GM13976 (cell line): ENCODE measurements at places on chromosomes 1 and 21.

GRCh38 chr1:23751050-23751814 is 8.0 kb downstream of the ELOA start:
- peak; percentile 82 for DNase-seq

- DNase-seq, result no peak
Observed at GRCh38 chr1:226404904-226405222, 3.0 kb downstream of the PARP1 start.

GRCh38 chr1:169371404-169371803 is 3.4 kb downstream of the BLZF1 start:
- no peak for DNase-seq

- no peak for DNase-seq
Observed at GRCh38 chr1:202131956-202132821, 9.5 kb downstream of the GPR37L1 start.

- DNase-seq, result no peak
Observed at GRCh38 chr1:26096471-26096870, 15.2 kb upstream of the PDIK1L start.

DNA sequence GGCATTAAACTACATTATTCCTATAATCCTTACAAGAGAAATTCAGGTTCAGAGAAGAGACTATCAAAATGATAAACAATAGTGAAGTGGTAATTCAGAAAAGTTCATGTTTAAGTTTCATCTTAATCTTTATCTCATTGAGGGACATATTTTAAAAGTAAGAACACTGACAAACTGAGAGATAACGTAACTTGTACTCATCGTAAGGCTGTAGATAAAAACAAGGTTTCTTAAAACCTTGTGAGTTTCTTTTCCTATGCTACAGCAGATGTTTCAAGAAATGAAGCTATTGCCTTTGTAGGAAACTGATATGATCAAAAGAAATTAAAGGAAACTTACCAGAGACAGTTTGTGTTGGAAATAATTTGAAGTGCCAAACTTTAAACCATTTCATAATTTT is 65.0 kb downstream of the RERE start:
- no peak for DNase-seq

- no peak for DNase-seq
Observed at GRCh38 chr1:21587602-21587953, 78.4 kb downstream of the ALPL start.

GRCh38 chr1:40592107-40592803 is 60.8 kb downstream of the ZNF684 start:
- no peak for DNase-seq

- DNase-seq, result no peak
Observed at GRCh38 chr1:20530901-20531300, 21.5 kb upstream of the FAM43B start.

- DNase-seq, result peak; percentile 37
Observed at GRCh38 chr1:233459470-233459945, 132.0 kb downstream of the MAP3K21 start.

DNA sequence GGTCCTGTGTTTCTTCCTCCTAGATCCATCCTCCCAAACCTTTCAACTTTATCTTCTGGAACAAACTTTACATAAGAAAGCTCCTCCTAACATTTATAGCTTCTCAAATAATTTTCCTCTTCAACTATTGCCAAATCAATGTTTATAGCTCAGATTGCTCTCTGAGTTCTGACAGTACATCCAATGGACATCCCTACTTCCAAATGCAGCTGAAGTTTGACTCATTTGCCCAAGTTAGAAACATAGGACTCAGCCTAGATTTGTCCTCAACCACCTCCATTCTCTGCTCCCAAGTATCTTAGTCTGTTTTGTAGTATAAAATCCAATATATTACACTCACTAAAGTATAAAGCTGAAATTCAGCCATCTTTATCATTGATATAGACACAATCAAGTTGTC is 62.6 kb downstream of the ALG14 start:
- DNase-seq, result no peak

DNA sequence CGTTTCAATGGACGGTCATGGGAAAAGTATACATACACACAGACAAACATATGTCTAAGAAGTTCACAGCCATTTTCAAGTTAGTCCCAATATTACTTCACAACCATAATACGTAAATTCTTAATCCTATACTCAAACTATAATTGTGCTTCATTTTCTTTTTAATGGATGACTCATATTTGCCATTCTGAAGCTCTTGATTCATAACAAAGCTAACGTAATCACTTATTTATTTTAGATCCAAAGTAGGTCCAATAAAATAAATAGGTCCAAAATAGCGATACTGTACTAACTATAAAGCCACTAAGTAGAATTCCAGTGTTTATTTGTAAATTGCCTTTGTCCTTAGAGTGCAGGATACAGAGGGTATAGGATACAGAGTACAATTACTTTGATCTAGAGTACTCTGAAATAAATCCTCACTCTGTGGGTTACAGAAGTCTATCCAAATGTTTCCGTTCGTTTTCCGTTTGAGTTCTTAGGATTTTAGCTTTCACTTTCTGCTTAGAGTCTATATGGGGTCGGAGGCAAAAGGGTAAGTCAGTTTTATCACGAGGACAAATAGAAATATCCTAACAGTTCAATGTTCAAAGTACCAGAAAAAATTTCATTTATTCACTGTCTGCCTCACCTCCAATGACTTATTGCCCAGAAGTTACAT is 8.8 kb upstream of the C1orf115 start:
- DNase-seq, result no peak

DNA sequence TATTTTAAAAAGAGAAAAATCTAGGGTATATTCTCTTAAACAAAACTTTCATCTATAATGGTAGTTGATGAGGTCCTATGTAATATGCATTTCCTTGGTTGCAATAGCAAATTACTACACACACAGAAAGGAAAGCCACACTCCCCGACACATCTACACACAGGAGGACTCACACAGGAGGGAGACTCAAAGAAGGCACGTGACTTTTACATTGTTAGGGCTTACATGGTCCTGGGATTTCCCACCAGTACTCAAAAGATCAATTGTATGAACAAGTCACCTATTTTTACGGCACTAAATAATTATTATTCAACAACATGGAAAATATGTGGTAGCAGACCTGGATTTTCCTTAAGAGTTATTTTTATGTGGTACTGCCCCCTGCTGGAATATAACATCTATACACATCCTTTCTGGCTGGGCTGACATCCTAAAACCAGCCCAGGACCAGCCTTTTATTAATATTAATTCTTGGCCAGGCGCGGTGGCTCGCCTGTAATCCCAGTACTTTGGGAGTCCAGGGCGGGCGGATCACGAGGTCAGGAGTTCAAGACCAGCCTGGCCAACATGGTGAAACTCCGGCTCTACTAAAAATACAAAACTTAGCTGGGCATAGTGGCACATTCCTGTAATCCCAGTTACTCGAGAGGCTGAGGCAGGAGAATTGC is 33.9 kb upstream of the LGALS8 start:
- DNase-seq, result peak; percentile 70

DNA sequence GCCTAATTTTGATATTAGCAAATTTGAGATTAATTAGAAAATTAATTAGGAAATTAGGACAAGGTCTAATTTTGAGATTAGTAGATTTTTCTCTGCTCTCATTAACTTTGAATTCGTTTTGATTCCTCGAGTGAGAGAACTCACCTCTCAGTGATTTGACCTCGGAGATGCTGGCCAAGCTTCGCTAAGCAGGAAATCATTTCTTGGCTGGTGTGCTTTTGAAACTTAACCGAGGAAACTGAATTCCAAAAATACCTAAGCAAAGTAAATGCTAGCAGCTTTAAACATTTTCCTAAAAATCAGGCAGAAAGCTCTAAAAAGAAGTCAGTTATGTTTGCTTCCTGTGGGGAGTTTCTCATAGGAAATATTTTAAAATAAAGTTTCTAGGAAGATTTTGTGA is 34.9 kb downstream of the CDC14A start:
- DNase-seq, result no peak

DNA sequence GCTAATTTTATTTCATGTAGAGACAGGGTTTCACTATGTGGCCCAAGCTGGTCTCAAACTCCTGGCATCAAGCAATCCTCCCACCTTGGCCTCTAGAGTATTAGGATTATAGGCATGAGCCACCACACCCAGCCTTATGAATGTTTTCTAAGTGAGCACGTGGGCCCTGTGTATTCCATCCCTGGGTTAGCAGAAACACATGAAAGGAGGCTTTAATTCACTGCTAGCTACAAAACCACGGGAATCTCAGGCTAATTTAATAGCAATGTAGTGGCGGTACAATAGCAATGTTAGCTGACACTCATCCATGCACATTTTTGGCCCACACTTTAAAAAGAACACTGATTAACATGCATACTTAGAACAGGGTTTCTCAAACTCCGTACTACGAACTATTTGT is 32.0 kb downstream of the VTCN1 start:
- DNase-seq, result no peak

DNA sequence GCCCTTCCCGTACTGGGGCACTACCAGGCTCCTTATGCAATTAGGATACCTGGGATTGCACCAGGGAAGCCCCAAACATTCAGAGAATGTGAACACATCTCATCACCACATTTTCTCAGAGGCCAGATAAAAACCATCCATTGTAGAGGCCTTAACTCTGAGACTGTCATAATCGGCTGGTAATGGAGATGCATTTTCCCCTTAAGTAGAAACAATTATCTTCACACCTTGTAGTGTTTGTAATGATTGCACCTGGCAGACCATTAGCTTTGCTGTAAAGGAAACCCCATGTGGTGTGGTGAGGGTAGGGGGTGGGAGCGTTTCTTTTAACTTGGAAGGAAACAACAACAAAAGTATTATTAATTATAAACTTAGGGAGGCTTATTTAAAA is 90.0 kb upstream of the TLR5 start:
- DNase-seq, result no peak

DNA sequence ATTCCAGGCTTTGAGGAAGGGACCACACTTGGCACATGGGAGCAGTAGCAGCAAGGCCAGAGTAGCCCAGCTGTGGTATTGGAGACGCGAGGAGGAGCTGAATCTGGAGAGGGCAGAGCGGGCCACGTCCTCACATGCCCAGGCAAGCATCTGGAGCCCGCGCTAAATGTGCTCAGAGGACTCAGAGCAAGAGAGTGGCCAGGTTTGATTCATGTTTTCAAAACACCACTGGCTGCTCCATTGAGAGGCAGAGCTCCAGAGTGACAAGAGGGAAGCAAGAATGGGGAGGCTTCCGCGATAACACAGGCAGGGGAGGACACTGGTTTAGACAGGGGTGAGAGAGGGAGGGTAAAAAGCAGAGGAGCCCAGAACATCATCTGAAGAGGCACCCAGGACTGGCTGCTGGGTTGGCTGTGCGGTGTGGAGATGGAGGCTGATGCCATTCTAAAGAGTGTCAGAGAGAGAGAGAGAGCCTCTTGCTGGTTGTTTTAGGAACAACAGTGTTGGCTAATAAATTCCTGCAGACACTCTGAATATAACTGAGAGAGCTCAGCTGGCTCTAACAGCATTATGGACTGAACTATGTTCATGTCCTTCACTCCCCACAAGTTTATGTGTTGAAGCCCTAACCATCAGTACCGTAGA is 32.3 kb downstream of the RCAN1 start:
- DNase-seq, result peak; percentile 68

DNA sequence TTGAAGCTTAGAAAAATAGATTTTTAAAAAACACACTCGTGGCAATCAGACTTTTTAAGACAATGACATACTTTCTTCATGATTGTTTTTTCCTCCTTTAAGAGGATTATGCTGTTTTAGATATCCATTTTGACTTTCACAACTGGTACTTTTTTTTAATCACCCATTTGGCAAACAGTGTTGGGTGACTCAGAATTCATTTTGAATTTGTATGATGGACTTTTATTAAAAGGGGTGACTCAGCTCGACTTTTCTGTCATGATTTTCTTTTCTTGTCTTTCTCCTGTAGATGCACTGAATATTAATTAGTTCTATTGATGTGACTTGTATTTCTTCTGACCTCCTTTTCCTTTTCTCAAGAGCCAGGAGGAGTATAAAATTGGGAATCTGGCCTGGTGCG is 44.7 kb downstream of the FMN2 start:
- no peak for DNase-seq
